ENCODE measurements at places on chromosomes 3 and 15.

- no peak for DNase-seq
Observed at GRCh38 chr3:37386627-37387230, 212.3 kb upstream of the LRRFIP2 start.

GRCh38 chr15:38564557-38565286 lies at the start of gene RASGRP1:
Gene RASGRP1 (minus strand): TSS chr15:38564814. CDS start chr15:38564628, 186 bp downstream.
- DNase-seq, result no peak

GRCh38 chr15:89021224-89021623 lies 67.0 kb upstream of the ABHD2 start:
- DNase-seq, result no peak

- no peak for DNase-seq
Observed at GRCh38 chr3:173893066-173893465, 495.5 kb downstream of the NLGN1 start.

DNA sequence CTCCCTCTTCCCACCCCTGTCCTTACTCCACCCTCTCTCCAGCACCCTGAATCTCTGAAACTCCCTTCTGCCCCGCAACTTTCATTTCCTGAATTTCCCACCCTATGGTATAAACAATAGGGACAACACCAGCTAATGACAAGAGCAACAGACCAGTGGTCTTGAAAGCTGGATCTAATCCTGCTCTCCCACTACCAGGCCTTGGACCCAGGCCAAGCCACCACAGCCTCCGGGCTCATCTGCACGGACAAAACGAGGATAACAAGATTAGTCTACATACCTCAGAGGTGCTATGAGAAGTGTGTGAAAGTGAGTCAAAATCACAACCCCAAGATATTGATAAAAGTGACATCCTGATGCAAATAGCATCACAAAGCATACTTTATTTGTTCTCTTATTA lies 128.6 kb downstream of the ERC2 start:
- DNase-seq, result no peak

DNA sequence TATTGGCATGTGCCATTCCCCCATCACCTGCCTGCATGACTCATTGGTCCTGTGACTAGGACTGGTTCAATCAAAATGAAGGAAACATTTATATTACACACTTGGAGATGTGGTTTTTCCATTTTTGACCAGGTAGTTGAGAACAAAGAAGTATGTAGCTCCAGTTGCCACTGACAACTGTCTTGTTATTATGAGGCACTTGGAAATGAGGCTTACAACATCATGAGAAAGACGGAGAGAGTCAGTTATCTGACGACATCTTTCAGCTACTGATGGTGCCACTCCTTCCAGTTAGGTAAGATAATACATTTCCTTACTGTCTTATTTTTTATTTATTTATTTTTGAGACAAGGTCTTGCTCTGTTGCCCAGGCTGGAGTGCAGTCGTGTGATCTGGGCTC lies 21.8 kb upstream of the PROK2 start:
- no peak for DNase-seq

- peak; percentile 64 for DNase-seq
Observed at GRCh38 chr15:25787855-25788520, 75.1 kb downstream of the ATP10A start.

GRCh38 chr3:71579326-71579934 lies 4.1 kb downstream of the FOXP1 start:
- no peak for DNase-seq
